ENCODE measurements at places on chromosomes 3 and 15.

GRCh38 chr3:9403463-9403862, 6.0 kb downstream of the SETD5 start:
- no peak for DNase-seq

DNA sequence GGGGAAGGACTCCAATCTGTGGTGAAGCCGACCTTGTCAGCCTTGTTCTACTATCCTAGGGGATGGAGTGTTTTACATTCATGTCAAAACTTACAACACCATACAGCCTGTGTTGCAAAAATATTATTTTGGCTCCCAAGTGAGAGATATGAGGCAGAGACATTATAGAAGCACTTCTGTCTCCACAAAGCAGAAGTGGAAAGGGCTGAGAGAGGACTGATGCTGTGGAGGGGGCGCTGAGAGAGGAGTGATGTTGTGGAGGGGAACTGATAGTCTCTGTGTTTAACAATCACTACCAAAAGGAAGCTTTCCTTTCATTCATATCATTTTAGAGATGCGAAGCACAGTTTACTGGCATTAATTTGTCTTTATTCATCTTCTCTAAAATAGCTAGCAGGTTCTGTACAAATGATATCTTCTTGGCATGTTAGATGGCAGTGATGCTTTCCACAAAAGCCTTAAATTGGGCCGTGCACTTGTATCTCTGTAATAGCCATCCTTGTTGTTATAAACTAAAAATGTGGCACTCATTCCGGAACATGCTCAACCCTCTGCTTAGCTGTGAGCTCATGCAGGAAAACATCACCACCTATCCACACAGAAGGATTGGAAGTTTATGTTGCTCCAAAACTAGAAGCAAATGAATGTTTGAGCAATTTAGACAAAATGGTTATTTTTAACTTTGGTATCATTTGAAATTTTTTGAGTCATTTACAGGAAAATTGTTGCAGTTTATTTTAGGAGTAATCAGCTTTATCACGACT, 134.6 kb upstream of the TP63 start:
- no peak for DNase-seq

GRCh38 chr15:68211656-68212320, 6.7 kb upstream of the CALML4 start:
- no peak for DNase-seq

DNA sequence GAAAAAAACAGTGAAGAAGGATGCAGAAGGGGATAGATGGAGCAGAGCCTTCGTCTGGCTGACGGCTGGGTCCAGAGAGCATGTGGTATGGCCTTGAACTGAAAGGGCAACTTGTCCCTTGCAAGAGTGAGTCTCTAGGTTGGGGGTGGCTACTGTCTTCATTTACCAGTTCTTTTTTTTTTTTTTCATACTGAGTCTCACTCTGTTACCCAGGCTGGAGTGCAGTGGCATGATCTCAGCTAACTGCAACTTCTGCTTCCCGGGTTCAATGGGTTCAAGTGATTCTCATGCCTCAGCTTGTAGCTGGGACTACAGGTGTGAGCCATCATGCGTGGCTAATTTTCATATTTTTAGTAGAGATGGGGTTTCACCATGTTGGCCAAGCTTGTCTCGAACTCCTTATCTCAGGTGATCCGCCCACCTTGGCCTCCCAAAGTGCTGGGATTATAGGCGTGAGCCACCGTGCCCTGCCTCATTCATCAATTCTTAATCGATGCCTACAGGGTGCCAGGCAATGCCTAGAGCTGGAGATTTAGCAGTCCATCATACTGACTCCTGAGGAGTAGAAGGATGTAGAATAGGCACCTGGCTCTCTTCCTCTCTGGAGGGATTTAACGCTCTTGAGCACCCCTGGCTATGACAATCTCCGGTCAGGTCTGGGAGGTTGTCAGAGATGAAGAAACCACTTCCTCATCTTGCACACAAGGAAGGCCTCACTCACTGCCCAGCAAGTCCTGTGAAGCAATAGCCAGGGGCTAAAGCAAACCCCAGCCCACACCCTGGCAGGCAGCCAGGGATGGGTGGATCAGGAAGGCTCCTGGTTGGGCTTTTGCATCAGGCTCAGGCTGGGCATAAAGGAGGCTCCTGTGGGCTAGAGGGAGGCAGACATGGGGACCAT, at the start of gene CAMP:
Gene CAMP (plus strand): TSS at position 880 of the 898 bp plus-strand sequence. CDS start 17 bp downstream, at position 897.
- peak; percentile 7 for DNase-seq

GRCh38 chr15:34582461-34583371, 735 bp downstream of the GOLGA8B start:
- peak; percentile 10 for DNase-seq

DNA sequence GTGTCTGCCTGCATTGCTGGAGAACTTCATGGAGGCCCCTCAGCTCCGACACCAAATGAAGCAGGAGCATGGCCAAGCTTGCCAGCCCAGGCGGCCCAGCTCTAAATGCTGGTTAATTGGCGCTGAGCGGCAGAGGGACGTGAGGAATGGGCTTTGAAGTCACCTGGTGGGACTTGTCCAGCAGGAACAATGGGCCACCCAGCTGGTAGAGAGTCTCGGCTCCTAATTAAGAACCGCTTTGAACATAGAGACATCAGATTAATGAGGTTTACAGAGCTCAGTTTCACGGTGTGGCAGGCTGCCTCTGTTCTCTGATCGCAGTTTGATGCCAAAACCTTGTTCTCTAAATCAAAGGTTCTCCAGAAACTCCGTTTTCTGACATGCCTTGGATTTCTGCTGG, 77.5 kb upstream of the LINGO1 start:
- no peak for DNase-seq

DNA sequence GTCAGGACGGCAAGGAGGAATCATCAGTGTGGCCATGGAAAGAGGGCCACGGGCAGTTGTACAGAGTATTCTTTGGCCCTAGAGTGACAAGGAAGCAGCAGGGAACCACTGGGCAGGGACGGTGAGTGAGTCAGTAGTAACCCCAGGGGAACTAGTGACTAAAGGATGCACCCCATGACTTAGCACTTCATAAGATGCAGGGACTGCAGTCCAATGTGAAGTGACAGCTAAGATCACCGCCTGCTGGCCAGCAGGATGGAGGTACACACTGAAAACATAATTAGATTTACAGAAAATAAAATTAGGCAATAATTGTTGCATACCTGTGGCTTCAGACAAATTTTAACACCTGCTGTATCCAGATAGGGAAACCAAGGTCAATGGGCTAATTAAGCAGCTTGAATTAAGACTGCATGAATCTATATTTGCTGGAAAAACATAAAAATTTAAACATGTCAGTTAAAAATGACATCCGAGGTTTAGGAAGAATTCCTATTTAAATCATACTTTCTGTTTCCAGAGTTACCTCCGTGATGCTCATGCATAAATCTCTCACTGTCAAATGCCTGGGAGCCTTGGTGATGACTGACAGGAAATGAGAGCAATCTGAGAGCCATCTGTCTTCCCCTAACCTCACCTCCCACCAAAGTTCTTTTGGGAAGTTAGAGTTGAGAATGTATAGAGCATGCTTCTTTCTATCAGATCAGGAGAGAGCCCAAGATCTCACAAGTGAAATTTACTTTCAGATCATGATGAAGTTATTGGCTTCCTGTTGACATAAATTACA, 56.5 kb downstream of the DCLK3 start:
- no peak for DNase-seq

- DNase-seq: no peak
Observed at GRCh38 chr15:27097506-27097905, 126.5 kb downstream of the GABRG3 start.

DNA sequence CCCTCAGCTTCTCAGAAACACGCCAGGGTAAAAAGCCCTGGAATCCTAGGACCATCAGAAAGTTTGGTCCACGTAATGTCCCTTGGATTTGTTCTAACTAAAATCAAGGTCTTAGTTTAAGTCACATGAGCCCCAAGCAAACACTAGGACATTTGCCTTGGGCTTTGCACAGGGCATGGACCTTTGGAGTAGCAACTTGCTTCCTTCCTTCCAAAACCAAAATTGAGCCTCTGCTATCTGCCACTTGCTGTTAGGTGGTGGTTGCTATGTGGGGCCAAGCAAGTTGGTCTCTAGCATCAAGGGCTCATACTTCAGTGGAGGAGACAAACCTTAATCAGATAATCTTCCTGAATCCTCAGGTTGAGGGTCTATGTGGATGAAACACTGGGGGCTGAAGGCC, 4.0 kb upstream of the DAG1 start:
- no peak for DNase-seq

DNA sequence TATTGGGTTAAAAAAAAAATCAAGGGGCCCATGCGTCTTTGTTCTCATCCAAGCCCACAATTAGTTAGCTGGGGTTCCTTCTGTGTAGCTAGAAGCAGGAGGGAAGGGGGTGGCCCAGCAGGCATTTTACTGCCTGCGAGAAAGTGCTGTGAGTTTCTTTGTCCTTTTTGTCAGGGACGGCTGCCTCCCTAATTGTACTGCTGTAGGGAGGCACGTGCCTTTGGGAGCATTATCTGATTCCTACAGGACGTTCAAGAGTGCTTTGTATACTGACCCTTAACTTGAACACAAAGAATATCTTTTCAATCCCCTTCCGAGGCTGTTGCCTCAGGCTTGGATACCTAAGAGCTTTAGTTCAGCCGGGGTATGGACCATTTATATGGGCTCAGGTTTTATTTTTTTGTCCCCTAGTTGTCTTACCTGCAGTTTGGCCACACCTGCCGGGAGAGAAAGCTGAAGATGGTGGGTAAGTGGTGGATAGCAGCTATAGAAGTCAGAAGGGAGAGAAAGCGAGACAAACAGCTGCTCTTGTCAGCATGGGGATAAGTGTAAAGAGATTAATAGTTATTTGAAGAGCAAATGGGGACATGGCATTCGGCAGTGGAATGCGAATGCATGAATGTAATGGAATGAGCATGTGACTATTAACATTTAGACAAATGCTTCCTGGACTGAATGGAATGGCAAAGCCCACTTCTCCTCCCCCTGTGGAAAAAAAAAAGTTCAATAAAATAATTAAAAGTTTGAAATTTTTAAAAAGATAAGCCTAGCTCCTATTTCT, 175.2 kb downstream of the TP63 start:
- DNase-seq: no peak

DNA sequence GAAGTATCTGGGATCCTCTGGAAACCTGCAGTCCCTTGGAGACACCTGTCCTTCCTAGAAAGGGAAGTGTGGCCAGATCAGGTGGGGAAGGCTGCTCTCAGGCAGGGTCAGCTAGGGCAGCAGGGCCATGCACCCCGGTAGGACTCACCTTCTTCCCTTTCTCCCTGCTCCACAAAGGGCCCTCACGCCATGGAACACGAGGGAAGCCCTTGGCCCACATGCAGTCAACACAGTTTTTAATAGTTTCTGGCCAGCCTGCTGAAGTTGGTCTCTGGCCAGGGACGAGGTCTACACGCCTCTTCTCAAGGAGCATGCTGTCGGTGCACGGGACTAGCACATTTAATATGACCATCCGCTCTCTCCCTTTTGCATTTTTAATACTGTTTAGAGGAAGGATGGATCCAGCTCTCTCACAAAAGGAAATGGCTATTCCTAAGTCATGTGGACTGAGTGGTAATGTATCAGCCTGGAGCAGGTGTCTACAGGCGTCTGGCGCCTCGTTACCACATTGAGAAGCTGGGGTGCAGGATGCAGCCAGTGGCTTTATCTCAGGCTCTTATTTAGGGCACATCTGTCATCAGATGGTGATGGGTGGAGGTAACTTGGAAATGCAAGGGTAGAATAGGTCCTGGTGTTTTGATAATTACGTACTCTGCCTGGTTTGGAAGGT, 153.9 kb downstream of the KLF13 start:
- no peak for DNase-seq

DNA sequence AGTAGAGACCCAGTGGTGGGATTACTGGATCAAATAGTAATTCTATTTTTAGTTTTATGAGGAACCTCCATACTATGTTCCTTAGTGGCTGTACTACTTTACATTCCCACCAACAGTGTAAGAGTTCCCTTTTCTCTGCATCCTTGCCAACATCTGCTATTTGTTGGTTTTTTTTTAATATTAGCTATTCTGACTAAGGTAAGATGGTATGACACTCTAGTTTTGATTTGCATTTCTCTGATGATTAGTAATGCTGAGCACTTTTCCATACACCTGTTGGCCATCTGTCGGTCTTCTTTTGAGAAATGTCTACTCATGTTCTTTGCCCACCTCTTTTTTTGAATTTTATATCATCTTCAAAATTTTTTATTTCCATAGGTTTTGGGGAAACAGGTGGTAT, 34.2 kb upstream of the RAP2B start:
- DNase-seq: no peak

- no peak for DNase-seq
Observed at GRCh38 chr15:44137750-44138149, 57.3 kb downstream of the FRMD5 start.

- no peak for DNase-seq
Observed at GRCh38 chr3:156792945-156793344, 33.2 kb upstream of the LEKR1 start.

- DNase-seq: no peak
Observed at GRCh38 chr3:195803289-195803908, 8.3 kb downstream of the MUC4 start.

- no peak for DNase-seq
Observed at GRCh38 chr3:197748597-197749314, 927 bp upstream of the FYTTD1 start.

- DNase-seq: no peak
Observed at GRCh38 chr15:96230526-96231181, 99.8 kb upstream of the NR2F2 start.

GRCh38 chr15:92883876-92884435, 16.2 kb upstream of the CHD2 start:
- DNase-seq: no peak

GRCh38 chr15:50143255-50143860, 24.3 kb upstream of the ATP8B4 start:
- no peak for DNase-seq

DNA sequence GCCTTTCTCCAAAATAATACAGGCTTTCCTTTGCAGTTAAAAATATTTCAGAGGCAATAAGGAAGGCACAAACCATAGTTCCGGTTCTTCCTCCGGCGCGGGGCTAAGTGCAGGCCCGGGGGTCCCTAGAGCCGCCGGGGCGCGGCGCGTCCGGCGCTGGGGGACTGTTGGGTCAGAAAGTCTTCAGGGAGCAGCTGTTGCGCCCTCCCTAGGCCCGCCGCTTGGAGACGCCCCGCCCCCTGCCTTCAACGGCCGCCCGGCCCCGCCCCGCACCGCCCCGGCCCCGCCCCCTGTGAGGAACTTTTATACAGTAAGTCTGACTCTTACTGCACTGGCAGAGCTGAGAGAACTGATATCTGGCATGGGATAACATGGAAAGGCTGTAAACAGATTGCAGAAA, 283.1 kb upstream of the ARL6 start:
- DNase-seq: no peak

DNA sequence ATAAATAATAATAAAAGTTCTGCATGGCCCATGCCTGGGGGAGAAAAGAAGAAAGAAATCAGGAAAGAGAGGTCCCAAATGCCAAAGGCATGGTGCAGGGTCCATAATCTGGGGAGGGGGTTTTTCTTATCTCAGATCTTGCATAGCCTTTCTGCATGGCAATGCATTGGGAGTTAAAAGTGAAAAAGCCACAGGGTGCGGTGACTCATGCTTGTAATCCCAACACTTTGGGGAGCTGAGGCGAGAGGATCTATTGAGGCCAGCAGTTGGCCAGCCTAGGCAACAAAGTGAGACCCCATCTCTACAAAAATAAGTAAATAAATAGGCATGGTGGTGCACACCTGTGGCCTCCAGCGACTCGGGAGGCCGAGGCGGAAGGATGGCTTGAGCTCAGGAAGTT, 76.8 kb upstream of the GATA2 start:
- DNase-seq: no peak
